Sciatic nerve (tissue), 2 donors: ENCODE measurements at places on chromosomes 2 and 18. TPM values are rescaled to one million over a fixed set of nuclear protein-coding genes. Genes with fewer than 3 reads are reported as not detected.

Gene MCFD2
- total RNA-seq, result 90.5 TPM

Gene IL1F10
- not detected for total RNA-seq

Gene SFT2D3
- total RNA-seq, result 4.5 TPM

Gene LINC00305
- total RNA-seq, result not detected

Gene RUFY4
- total RNA-seq, result 0.36 TPM

Gene NYAP2
- total RNA-seq, result 0.22 TPM

Gene DPYSL5
- total RNA-seq, result not detected

Gene TUBB8B
- not detected for total RNA-seq

Gene LIPG
- 5.8 TPM for total RNA-seq

Gene TRIM54
- total RNA-seq, result 0.31 TPM

Gene SCN9A
- 25.5 TPM for total RNA-seq

Gene ASTL
- total RNA-seq, result 0.31 TPM

Gene TMEM178A
- 6.6 TPM for total RNA-seq

Gene CHRND
- total RNA-seq, result not detected

Gene NPAS2
- total RNA-seq, result 17.5 TPM

Gene RALBP1
- 74.2 TPM for total RNA-seq

Gene KCNE4
- 7.3 TPM for total RNA-seq

Gene NCK2
- total RNA-seq, result 31.0 TPM

Gene ADGRF3
- total RNA-seq, result not detected

Gene NGEF
- 17.5 TPM for total RNA-seq

Gene HOXD9
- 4.9 TPM for total RNA-seq

Gene SUMO1
- total RNA-seq, result 68.9 TPM

Gene PPP1R1C
- total RNA-seq, result 18.1 TPM

Gene ZNF385B
- 5.3 TPM for total RNA-seq

Gene SLC14A1
- 5.5 TPM for total RNA-seq

Gene PRSS56
- total RNA-seq, result not detected

Gene CNTNAP5
- not detected for total RNA-seq

Gene UGT1A3
- total RNA-seq, result not detected

Gene CDH19
- total RNA-seq, result 160 TPM

Gene FOXD4L1
- not detected for total RNA-seq

Gene OTOF
- 0.13 TPM for total RNA-seq

Gene MREG
- 5.9 TPM for total RNA-seq

Gene BCL2
- 47.3 TPM for total RNA-seq

Gene UGT1A10
- total RNA-seq, result not detected

Gene FLACC1
- 5.4 TPM for total RNA-seq

Gene ANKRD62
- not detected for total RNA-seq

Gene APOB
- 2.9 TPM for total RNA-seq

Gene KCNF1
- 0.94 TPM for total RNA-seq
